ENCODE measurements at places on chromosomes 16 and 17.
A peak's percentile ranks its signal among the peaks of the same experiment; 100 is the strongest.

DNA sequence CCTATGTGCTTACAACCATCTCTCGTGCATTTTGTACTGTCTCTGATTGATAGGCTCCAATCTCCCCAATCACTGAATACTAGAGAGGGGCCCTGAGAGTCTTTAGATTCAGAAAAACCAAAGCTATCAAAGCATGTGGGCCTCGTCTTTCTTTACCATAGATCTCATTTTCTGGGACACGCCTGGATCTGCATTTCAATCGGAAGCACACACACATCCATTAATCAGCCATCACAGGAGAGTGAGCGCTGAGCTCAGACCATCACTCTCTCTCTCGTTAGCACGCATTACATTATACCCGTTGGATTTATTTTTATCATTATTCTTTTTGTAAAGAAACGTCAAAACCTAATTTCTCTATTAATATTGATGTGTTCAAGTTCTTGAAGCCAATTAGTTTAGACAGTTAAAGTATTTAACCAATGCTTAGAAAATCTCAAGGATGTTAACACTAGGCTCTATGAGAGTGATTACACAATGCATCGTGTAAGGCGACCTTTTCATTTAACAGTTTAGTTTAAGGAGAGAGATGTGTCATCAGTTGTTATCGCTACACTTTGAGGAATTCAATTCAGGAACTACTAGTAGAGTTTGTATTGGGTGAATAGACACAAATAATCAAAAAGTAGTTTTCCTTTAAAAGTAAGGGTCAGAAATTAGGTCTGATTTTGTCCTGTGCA lies 650.7 kb downstream of the CDH8 start:
- DNase-seq: no peak

DNA sequence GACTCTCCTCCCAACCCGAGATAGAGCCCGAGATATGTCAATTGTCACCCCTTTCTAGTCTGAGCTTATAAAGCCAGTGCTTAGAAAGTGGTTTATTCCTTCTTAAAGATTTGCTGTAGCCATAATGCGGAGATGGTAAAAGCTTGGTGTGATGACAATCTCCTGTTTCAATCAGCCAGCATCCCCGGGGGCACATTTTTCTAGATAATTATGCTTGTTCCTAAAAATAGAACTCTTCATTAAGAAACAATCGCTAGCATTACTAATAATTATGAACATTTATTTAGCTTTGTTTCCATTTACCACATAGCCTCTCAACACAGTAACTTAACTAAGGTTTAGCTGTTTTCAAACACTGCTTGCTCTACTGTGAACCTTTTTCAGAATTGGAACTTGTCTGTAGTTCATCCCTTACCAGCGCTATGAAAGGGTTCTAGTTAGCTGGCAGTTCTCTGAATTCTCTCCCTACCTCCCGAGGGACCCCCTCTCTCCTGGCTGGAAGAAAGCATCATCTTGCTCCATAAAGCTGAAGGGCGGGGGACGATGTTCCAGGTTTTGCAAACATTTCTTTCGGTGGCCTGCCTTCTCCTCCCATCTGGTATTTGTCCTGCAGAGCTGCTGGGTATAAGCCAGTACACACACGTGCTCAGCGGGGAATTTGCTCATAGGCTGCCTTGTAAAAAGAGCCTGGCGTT lies 922 bp upstream of the MRPL58 start:
- peak; percentile 74 for DNase-seq

DNA sequence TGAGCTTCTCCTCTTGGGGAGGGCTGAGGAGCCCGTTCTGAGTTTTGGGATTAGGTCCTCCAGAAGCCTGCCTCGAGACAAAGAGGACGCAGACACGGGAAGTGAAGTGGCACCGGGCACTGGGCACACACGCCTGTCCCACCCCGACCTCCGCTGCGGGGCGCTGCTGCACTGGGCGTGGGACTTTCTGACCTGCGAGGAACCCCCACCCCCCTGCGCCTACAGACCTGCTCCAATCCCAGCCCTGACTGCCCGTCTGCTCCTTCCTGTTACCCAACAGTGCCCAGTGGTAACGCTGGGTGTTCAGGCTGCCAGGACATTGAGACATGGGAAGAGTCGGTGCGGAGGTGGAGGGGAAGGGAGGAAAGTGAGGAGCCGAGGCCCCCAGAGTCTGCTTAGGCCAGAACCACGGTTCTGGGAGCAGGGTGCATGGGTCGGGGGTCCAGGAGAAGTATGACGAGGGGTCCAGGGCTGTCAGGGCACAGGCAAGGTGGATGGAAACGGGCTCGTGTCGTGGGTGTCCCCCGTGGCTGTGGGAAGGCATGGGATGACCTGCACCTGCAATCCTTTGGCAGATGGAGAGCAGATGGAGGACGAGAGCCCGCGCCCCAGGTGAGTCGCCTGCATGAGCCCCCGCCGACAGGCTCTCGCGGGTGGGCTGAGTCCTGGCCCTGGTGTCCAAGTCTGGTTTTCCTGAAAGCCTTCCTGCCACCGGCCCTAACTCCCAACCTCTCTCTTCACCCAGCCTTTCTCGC lies 112.0 kb upstream of the CREBBP start:
- DNase-seq: no peak

DNA sequence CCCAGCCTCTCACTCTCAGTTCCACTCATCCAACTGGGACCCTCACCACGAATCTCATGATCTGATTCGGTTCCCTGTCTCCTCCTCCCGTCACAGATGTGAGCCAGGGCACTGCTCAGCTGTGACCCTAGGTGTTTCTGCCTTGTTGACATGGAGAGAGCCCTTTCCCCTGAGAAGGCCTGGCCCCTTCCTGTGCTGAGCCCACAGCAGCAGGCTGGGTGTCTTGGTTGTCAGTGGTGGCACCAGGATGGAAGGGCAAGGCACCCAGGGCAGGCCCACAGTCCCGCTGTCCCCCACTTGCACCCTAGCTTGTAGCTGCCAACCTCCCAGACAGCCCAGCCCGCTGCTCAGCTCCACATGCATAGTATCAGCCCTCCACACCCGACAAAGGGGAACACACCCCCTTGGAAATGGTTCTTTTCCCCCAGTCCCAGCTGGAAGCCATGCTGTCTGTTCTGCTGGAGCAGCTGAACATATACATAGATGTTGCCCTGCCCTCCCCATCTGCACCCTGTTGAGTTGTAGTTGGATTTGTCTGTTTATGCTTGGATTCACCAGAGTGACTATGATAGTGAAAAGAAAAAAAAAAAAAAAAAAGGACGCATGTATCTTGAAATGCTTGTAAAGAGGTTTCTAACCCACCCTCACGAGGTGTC lies 26.6 kb downstream of the STH start:
- DNase-seq: no peak

DNA sequence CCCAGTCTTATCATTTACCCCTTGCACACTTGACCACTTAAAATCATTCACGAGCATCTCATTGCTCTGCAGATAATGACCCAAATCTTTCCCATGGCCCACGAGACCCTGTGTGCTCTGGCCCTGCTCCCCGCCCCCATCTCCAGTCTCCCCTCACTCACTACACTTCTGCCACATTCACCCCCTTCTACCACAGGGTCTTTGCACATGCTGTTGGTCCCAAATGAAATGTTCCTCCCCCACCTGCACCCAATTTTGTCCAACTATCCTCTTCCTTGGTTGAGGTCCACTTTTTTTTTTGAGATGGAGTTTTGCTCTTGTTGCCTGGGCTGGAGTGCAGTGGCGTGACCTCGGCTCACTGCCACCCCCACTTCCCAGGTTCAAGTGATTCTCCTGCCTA lies 39.2 kb downstream of the CCDC42 start:
- DNase-seq: no peak

DNA sequence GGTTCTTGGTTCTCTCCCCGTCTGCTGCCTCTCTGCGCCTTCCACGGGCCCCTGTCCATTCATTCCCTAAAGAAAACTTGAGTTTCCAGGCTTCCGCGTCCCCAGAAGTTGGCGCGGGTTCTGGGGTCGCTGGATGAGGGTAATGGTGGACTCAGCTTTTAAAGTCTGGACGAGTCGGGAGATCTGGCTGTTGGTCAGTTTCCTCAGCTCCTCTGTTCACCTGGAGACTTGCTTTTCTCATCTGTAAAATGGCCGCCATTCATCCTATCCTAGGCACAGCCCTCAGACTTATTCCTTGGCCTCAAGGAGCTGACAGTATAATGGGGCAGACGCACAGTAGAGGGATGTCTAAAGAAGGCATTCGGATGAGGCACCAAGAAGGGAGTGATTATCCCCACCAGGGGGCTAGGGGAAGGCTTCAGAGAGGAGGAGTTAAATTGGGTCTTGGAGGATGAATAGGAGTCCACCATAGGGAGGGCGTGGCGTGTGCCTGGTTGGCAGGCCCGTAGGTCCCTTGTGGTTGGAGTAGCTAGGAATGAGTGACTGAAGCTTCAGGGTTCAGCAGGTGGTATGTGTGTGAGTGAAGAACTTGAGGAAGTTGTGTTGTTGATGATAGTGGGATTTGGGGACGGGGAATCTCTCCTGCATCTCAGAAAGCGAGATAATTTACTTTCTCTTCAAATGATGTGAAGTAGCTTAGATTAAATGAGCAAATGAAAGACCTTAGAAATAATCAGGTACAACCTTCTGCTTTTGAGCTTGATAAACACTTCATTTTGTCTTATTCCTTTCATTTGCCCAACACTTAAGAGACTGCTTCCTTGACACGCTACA lies 652 bp downstream of the VPS35L start:
- no peak for DNase-seq

DNA sequence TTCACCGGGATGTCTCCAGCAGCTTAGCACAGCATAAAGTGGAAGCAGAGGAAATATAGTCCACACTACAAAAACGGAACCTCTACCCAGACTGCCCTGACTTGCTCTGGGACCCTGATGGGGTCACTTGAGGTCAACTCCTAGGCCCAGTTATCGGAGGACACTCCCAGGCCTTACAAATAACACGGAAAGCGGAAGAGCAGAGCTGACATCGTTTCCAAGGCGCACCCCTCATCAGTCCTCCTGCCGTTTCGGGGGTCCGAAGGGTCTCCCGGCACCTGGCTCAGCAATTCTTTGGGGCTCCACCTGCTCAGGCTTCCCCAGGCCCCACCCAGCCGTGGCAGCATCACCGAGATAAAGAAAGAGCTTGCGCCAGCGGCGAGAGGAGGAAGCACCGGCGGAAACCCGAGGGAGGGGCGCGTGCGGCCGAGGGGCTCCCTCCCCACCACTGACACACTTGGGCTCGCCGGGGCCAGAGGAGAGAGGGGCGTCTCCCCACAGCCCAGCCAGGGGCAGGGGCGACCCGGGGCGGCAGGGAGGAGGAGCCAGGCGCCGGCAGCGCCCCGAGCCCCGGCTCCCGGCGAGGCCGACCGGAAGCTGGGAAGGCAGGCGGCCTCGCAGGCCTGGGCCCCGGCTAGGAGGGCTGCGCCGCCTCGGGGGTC lies 727 bp downstream of the CORO7 start:
- DNase-seq: peak; percentile 16

GRCh38 chr17:52827526-52827925 lies 669.0 kb upstream of the CA10 start:
- peak; percentile 70 for DNase-seq

DNA sequence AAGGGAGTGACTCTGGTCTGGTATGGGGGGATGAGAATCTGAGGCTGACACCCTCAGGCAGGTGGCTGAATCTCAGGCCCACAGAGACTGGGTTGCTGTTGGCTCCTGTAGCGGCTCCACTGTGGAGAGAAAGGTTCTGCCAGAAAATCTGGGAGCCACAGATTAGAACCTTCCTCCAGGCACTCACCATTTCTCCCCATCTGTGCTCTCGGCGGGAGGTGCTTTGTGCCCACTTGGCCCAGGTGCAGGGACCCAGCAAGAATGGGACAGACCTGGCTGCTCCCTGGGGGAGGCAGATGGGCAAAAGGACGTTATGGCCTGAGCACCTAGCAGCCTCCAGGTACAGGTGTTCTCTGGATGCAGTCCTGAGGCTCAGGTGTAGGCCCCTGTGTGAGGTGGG lies 20.1 kb downstream of the RAB11FIP3 start:
- DNase-seq: no peak

GRCh38 chr17:41511116-41511515 lies 5.7 kb upstream of the KRT13 start:
- no peak for DNase-seq

GRCh38 chr17:74408815-74409214 lies 23.1 kb upstream of the GPRC5C start:
- no peak for DNase-seq

DNA sequence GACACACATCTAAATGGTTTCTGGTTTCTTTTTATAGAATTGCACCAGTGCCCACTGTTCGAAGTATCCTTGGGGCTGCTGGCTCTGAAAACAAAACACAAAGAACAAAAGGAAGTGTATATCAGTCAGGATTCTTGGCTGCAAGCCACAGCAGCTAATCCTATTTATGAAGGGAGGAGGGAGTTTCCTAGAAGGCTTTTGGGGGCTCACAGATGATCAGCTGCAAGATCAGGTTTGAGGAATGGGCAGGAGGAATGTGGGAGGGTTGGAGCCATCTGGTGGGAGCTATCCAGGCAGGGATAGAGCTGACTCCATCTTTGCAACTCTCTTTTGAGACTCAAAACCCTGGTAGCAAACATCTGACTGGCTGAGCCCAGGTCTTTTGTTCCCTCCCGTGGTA lies 118.3 kb upstream of the EEF2KMT start:
- no peak for DNase-seq

GRCh38 chr16:85206472-85207356 lies 94.4 kb upstream of the CIBAR2 start:
- no peak for DNase-seq

GRCh38 chr16:8831871-8832716 lies 34.5 kb downstream of the PMM2 start:
- no peak for DNase-seq

GRCh38 chr16:85062323-85062722 lies 34.7 kb downstream of the KIAA0513 start:
- no peak for DNase-seq

- no peak for DNase-seq
These were observed 24.8 kb downstream of the TMEM114 start for GRCh38 chr16:8565498-8565897.

DNA sequence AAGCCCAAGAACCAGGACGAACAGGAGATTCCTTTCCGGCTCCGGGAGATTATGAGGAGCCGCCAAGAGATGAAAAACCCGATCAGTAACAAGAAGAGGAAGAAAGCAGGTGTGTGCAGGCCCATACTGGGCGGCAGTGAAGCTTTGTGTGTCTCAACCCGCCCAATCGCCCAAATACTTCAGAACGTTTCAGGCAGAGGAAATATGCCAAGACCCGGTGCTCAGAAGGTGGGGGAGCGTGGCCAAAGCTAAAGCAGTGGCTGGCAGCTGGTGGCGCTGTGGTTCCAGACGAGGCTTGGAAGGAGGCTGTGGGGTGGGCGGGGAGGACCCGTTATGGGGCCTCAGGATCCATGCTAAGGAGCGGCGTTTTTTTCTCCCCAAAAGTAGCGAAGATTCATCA lies 1.2 kb downstream of the CCDC137 start:
- DNase-seq: no peak

GRCh38 chr17:48997103-48997826 lies at the start of gene IGF2BP1:
IGF2BP1 (plus strand) TSS chr17:48997385; CDS start chr17:48997746, 361 bp downstream.
- DNase-seq: peak; percentile 81

DNA sequence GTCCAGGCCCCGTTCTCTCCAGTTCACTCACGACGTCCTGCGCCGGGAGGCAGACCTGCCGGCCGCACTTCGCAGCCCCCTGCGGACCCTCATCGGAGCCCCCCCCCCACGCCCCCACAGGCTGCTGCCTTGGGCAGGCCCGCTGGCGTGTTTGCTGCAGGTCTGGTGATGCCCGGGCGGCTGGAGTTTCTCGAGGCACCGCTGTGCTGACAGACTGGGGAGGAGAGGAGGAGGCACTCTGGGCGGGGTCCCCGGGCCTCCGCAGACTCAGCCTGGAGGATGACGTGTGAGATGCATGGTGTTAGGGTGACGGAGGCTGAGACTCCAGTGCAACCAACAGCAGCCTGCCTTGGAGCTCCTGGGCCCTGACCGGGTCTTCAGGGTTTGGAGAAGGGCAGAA lies 24.1 kb downstream of the BAIAP2 start:
- DNase-seq: no peak
